ENCODE measurements at places on chromosomes 6 and 20. TPM values are rescaled to one million over a fixed set of nuclear protein-coding genes. Genes with fewer than 3 reads are reported as not detected.

PLEKHG1 gene
- 3.2 TPM for polyA plus RNA-seq

GRCh38 chr6:116008470-116009243, 52.0 kb downstream of the FRK start:
- no peak for DNase-seq

ESR1 gene
- polyA plus RNA-seq, result 0.68 TPM

- DNase-seq, result no peak
Observed at GRCh38 chr20:50099113-50099512, 13.8 kb downstream of the UBE2V1 start.

DUSP15 gene
- polyA plus RNA-seq, result not detected

NKAIN2 gene
- polyA plus RNA-seq, result not detected

DNA sequence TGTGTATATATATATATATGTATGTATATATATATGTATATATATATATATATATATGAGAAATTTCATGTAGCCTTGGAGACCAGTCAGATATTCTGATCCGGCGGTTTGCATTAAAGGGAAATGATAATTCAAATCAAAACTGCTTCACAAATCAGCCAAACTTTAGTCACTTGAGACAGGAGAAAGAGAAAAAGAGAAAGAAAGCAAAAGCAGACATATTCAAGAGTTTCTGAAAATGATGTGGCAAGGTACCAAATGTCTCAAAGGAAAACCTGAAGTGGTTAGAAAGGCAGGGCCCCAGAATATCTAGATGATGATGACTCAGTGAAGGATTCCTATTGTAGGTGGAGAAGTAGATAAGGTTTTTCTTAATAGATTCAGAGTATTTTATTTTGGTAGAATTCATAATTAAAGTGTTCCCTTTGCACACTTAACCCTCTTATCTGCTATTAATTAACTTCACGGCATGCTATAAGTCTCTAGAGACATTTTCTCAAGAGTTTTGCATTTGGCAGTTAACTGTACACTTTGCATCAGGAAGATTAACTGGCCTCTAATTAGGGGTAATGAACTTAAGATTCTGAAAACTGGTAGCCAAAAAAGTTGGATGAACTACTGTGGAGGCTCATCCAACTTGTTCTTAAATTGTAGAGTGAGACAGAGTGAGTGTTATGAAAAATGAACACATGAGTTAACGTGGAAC, 50.1 kb upstream of the ASF1A start:
- DNase-seq, result no peak

DNA sequence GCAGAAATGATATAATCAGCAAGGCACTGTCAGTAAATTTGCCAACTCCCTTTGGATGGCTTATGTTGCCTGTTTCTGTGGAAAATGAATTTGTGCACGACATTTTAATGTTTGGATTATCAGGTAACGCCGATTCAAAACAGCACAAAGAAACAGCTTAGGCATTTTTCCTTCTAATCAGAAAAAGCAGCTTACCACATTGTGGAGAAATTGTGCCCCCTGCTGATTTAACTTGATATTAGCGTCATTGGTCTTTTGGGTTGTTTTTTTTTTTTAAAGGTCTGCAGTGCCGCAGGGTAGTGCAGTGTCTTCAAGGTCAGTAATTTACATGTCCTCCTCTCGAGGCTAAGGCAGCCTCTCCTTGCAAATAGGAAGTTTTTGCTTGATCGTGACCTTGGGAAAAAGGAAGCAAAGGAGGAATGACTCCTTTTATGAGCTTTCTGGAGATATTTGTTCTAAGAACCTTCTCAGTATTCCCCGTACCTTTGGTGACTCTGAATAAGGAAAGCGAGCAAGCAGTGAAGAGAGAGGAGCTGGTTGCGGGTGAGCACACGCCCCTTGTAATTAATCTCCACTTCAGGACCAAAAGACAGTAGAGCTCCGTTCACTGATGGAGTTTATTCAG, 79.1 kb downstream of the ELOVL4 start:
- DNase-seq, result peak; percentile 53

KIAA1586 gene
- 7.6 TPM for polyA plus RNA-seq

DNA sequence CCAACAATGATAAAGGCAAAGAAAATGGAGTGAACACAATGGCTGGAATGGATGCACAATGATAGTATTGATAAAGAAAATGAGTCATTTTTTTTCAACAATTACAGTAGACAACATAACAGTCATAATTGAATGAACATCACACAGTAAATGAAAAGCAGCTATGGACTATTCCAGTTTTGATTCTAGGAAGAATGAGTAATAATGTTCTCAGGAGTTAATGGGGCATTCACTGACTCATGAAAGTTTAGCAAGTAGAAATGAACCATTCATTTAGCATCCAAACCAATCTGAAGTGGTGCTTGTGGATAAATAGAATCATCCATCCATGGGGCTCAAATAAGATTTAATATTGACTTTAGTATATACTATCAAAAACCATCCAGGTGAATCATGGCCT, 1029.5 kb upstream of the GJE1 start:
- DNase-seq, result no peak

ARMH2 gene
- 0.29 TPM for polyA plus RNA-seq

SEMG1 gene
- not detected for polyA plus RNA-seq

OR2B3 gene
- polyA plus RNA-seq, result not detected
